ENCODE measurements at places on chromosomes 5 and 9.

DNA sequence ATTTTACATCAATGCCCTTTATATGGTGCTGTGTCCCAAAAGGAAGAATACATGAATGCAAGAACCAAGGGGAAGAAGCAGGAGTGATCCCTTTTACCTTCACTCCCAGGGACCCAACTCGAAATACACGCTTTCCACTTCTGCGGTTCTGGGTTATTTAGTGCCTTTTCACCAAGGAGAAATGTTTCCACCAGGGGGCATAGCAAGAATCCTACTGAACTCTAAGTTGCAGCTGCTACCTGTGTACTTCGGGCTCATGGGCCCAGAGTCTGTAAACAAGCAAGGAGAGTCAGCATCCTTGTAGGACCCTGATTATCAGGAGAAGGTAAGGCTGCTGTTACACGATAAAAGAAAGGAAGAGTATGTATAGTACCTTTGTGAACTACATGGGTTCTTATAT is 45.7 kb downstream of the DPYSL3 start:
- no peak for DNase-seq

DNA sequence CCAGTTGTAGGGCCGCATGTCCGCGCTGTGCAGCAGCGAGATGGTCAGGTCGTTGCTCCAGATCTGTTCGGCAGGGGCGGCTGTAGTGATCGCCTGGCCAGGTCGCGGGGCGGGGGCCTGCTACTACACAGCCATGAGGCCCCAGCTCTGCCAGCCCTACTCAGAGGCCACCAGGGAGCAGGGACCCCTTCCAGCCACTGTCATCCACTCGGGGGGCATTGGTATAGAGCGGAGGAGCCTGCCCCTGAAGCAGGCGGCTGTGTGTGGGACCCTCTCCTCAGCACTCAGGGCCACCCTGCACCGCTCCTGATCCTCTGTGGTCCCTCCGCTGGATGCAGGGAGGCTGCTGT is 1.7 kb downstream of the FBXW5 start:
- DNase-seq: no peak

DNA sequence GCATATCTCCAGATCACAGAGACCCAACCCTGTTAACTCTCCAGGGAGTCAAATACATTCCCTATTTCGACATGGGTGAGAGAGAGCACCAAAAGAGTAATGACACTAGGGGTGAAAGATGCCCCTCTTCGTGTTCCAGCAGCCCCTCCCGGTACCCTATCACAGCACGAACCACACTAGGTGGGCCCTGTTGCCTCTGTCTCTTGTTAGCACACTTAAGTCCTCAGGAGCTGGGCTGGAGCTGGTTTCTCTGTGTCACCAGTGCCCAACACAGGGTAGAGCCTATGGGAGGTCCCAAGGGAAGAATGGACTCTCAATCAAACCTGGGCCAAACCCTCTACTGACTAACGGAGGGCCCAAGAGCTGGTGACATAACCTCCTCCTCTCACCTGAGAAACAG is 1.2 kb downstream of the CDK20 start:
- no peak for DNase-seq

DNA sequence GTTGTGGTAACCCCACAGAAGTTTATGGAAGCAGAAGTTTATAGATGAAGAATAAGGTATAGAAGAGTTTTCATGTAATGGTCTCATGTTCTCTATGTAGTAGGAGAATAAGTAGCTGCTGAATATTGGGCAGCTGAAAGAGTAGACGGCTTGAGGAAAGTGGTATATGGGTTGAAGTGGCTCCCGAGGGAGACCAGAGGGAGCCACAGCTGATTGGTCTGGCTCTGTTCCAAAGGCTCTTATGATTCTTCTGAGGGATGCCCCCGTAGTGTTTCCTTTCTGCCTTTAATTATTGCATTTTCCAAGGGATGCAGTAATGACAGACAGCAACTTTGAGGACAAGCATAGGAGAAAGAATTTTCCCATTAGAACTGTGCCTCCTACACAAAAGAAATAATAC is 30.1 kb upstream of the TENT2 start:
- DNase-seq: no peak

DNA sequence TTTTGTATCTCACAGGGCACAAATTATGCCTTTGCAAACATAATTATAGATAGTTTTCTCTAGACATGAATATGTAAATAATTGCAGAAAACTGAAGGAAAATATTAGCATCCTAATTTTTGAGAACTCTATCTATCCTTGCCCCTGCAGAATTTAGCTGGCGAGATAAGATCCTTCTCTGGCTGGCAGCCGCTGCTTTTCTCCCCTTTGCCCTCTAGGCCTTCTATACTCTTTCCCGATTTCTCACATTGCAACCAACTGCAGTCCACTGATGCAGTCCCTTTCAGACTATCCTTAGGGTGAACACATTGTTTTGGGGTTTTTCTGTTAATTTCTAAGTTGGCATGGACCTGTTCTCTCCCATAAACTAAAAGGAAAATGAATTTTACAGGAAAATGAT is 91.3 kb downstream of the CD180 start:
- DNase-seq: no peak

- no peak for DNase-seq
These were observed 58.0 kb downstream of the GDA start for GRCh38 chr9:72207278-72207677.

DNA sequence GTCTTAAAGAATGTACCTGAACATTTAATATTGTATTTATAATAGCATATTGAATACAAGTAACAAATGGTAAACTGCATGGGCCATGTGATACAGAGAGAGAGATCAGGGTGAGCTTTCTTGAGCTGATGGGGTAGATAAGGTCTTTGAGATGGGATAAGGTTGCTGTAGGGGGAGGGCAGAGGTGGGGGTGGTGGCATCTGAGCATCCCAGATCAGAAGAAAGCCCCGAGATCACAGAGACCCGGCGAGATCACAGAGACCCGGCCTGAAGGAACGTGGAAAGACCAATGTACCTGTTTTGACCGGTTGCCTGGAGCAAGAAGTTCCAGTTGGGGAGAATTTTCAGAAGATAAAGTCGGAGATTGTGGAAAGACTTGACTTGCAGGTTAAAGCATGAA is 6.6 kb downstream of the SMARCA2 start:
- DNase-seq: no peak

DNA sequence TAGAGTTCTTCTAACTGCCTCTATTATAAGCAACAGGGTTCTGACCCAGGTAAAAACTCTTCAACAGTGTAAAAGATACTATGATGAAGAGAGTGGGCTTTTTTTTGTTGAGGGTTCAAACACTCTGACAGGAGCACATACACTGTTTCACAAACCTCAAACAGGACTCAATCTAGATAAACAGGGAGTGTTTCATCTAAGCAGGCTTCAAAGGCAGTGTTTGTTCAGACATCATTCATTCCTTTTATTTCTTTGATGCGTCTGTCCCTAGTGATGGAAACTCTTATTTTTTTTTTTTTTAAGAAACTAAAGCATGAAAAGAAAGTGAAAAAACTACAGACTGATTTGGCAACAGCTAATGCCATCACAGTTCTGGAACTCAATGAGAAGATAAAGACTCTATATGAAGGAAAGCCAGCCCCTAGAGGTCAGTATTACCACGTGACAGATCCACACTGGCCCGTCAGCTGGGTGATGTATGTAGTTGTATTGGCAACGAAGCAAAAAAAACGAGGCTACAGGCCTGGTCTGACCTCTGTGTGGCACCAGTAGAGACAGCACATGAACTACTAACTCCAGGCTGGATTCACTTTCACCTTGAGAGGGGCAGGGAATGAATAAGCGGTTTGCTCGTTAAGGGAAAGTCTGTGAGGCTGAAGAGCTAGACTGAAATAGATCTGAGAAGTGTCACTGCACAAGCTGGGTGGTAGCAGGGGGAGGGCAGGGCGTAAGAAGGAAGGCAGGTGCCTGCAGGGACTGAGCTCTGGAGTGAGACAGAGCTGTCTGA is 172.2 kb downstream of the CCDC192 start:
- DNase-seq: no peak

- DNase-seq: no peak
These were observed 236.6 kb downstream of the DEPDC1B start for GRCh38 chr5:60463179-60463868.

- DNase-seq: no peak
These were observed 86.2 kb upstream of the CDH9 start for GRCh38 chr5:27124590-27124989.

GRCh38 chr9:20790721-20791120 is 106.7 kb downstream of the FOCAD start:
- no peak for DNase-seq

DNA sequence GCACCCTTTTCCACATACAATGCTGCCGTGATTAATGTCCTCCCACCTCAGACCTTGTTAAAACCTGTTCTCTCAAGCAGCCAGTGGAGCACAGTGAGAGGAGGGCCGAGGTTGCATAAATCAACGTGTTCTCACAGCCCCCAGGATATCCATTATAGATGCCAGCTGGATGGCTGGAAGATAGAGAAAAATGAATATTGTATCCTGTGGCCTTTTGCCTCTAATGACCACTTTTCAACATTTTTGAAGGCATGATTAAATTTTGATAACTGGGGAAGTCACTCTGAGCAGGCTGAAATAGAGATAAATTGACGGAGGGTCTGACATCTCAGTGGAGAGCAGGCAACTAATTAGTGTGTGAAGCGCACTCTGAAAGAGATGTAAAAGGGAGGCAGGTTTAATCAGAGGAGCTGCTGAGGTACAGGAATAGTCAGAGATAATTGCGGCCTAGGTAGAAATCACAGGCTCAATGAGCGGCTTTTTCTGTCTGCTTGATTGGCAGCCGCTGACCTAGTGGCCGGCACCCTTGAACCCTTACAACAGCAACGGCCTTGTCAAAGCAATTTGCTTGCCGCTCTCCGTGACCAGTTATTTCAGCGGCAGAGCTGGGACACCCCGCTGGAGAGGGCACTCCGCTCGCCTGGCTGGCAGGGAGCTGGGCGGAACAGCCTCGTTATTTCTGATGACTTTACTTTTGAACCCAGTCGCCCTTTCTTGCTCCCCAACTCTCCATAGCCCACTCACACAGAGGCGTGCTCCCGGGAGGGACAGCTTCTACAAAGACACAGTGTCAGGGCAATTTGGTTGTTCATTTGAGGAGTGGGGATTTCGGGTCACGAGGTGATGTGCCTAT is 560.7 kb downstream of the PSAT1 start:
- peak; percentile 20 for DNase-seq

DNA sequence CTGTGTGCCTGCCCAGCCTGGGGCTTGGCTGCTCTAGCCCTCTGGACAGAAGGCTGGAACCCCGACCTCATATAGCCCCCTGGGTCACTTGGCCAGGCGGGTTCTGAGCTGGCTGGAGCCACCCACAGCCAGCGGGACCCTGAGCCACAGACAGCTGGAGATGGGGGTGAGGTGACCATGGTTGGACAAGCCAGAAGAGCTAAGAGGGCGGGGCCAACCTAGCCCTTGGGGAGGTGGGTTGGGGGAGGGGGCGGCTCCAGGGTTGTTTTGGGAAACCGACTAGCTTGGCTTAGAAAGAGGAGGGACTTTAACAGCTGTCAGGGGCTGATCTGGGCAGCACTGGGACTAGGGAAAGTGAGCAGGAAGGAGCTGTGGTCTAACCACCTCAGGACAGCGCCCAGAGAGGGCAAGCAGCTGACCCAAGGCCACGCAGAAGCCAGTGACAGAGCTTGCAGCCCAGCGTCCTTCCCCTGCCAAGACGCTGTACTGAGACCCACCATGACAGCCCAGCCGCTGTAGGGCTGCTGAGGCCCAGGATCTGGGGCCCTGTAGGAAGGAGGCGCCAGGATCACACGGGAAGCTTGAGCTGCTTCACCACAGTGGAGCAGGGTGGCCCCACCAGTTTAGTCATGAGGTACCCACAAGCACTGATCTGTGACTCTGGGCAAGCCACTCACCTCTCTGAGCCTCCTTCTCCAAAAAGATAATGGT is 2.2 kb downstream of the AIF1L start:
- no peak for DNase-seq

GRCh38 chr5:160850421-160850820 is 1.6 kb downstream of the ATP10B start:
- no peak for DNase-seq

- DNase-seq: no peak
These were observed 467.7 kb upstream of the ACO1 start for GRCh38 chr9:31916591-31917241.

DNA sequence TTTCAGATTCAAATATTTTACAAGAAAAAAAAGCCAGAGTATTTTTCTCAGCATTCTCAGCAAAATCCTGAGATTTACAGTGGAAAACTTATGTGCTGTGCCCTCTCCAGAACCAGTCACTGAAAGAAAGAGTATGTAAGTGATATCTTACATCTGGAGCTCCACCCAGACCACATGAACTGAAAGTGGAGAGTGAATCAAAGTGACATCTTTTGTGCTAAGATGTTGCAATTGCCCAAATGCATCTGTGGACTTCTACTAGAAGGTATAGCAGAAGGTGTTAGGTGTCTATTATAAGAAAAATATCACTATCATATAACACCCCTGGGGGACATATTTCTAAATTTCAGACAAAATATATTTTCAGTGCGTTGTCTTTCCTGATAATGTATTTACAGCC is 49.0 kb upstream of the RIC1 start:
- DNase-seq: no peak

DNA sequence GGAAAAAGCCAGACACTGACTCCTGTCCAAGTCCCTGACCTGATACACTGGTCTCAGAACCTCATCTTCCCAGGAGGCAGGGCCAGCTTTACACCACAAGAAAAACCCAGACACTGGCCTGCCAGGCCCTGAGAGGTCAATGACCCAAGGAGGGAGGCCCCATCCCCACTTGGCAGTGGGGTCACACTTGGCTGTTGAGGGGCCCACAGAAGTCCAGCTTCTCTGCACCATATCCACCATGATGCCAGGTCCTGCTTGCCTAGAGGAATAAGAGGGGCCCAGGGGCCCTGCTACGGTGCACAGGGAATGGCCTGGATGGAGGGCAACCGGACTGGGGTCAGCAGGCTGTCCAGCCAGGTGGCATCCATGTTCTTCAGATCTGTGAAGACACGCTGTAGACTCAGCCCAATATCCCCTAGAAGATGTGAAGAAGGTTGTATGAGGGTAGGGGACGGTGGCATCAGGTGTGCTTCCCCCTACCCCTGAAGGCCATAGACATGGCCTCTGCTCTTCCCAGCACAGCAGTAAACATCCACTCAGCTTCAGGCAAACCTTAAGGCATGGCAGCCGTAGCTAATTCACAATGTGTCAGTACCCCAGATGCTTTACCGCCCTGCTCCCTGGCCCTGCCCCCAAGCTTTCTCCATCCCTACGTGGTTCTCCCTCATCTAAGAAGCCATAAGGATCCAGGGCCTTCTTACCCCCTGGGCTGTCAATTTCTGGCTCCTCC is 6.7 kb downstream of the IRF1 start:
- DNase-seq: no peak

- no peak for DNase-seq
These were observed 33.1 kb downstream of the FANCC start for GRCh38 chr9:95284162-95285080.

GRCh38 chr5:179796877-179797608 is 3.3 kb downstream of the LTC4S start:
- DNase-seq: no peak

DNA sequence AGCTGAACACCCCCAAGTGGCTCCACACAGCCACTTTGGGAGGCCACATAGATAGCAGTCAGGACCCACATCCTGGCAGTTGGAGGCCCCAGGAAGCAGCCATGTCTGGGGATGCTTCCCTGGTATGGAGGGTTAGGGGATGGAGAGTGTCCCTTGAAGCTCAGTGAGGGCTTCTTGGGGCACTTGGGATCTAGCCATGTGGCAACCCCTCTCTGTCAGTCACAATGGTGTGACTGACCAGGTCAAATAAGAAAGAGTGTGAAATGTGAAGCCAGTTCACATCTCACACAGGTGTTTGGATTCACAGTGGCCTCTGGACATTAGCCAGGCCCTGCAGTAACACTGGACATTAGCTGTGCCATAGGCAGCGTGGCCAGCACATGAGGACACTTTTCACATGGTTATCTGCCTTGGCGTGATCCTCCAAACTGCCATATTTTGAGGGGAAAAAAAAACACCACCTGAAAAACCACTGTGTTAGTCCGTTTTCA is 53.9 kb upstream of the IL17B start:
- DNase-seq: no peak

Measured in epithelial cell of prostate (primary cell).